ENCODE measurements at places on chromosomes 13 and 19.

- DNase-seq, result no peak
Observed at GRCh38 chr13:28161370-28161769, 23.0 kb downstream of the PAN3 start.

- no peak for DNase-seq
Observed at GRCh38 chr13:18943273-18943672, 238.4 kb downstream of the TUBA3C start.

DNA sequence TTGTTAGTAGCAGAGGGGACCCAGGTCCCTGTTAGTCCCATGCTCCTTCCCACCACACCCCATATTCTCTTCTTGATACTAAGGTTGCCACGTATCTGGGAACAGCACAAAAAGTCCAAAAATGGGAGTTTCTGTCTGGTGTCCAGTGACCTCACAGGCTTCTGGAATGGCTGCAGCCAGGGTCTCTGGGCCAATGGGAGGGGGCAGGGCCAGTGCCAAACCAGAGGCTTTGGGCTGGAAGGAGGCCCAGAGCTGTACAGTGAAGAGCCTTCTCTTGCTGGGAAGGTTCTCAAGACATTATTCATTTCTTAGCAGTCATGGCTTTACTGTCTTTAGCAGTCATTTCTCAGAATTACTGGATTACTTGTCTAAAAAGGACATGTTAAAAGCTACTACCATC, 119.2 kb downstream of the FRY start:
- no peak for DNase-seq

- no peak for DNase-seq
Observed at GRCh38 chr13:72698164-72698563, 29.3 kb downstream of the MZT1 start.

DNA sequence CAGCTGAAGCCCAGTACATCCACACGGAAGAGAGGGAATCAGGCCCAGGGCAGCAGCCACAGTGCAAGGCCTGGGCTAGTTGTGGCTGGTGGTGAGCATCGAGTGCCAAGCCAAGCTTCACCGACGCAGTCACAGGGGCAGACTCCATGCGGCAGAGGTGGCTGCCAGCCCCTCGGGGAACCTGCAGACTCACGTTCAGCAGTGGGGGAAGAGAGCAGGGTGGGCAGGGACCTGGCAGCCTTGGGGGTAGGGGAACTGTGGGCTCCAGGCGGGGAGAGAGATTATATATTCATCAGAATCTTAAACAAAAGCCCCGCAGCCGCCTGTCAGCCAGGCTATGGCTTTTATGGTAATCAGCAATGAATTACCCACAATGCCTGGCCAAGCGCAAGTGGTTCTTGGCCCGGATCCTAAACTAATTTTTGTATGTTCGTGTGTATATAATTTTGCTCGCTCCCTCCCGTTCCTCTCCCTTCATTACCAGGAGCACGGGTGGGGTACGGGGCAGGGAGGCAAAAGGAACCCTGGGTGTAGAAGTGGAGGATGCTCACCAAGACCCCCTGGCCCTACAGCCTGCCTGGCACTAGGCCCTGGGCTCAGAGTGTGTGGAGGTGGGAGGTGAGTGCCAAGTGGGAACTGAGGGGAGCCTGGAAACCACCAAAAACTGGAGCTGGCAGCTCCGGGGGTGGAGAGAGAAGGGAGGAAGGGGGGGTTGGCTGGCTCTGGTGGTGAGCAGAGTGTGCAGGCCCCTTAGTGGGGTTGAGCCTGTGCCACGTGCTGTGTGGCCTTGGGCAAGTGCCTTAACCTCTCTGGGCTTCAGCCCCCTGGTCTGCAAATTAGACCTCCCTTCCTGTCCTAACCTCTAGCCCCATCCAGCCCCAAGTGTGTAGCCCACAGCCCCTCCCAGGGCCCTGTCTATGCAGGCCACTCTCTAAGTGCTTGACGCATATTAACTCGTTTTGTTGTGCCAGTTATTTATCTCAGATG, 31.9 kb downstream of the PTPRS start:
- no peak for DNase-seq

DNA sequence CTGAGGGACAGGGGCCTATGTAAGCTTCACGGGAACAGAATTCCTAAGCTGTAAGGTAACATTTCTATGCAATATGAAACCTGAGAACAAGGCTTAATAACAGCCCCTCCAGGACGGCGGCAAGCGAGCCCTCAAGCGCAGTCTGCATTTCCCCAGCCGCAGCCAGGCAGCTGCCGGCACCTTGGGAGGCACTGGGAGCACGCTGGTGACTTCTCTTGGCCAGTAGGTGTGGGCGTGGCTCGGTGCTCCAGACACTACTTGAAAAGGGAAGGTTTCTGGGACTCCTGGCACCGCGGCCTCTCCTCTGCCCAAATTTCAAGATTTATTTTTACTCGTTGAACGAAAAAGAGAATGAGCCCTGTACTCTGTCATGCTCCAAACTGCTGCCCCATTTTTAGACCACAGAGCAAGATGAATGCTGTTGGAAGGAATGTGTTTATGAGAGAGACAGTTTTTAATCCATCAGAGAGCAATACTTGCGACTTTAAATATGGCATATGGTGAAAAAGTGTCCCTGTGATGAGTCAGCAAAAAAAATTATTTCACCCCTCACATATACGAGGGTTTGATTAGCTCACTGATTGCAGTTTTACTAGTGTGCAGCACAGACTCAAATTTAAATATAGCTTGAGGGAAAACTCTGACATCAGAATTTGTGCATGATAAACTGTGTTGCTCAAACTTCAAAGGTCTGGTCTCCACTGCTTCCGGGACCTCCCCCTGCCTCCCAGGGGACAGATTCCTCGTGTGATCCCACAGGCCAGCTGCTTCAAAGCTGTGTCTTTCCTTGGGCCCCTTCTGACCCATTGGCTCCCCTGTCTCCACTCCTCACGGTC, 81.2 kb downstream of the COL4A2 start:
- no peak for DNase-seq

All from stimulated activated CD4-positive, alpha-beta T cell treated with anti-CD3 and anti-CD28 coated beads, Interleukin-12 subunit alpha, Interleukin-12 subunit beta, amount 100 ng/mL, for 48 hours (primary cell).